Stimulated activated CD8-positive, alpha-beta memory T cell treated with anti-CD3 and anti-CD28 coated beads, Interleukin-2, amount 100 ng/mL, for 48 hours (primary cell): ENCODE measurements at places on chromosomes 1 and 21.

DNA sequence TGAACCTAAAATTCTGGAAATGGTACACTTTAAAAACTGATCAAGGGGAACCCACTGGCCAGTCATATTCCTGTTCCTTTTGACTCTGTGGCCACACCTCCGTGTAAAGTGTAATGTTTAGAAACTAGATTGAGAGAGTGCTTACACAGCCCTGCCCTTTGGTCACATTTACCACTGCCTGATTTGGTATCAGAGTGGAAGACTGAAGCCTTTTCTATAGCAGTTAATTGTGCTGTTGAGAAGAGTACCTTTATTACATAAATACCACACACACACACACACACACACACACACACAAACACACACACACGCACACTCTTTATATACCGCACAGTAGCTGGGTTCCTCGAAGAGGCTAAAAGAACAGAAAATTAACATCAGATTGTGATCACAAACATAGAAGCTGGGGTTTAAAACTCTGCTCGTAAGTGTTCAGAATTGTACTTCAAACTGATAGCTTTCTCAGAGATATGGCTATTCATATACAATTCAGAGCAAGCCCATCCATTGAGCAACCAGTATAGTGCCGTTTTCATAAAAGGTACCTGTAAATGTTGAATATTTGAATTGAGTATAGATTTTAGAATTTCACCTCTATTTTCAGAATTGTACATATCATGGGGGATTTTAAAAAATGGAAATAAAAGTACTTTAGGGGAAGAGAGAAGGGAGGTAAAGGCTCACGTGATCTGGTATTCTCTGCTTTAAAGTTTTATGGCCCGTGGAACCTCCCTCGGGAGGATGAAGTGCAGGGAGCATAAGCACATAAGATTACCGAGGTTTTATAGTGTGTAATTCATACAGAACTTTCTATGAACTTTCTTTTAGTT, 37.5 kb downstream of the CAMTA1 start:
- no peak for DNase-seq

DNA sequence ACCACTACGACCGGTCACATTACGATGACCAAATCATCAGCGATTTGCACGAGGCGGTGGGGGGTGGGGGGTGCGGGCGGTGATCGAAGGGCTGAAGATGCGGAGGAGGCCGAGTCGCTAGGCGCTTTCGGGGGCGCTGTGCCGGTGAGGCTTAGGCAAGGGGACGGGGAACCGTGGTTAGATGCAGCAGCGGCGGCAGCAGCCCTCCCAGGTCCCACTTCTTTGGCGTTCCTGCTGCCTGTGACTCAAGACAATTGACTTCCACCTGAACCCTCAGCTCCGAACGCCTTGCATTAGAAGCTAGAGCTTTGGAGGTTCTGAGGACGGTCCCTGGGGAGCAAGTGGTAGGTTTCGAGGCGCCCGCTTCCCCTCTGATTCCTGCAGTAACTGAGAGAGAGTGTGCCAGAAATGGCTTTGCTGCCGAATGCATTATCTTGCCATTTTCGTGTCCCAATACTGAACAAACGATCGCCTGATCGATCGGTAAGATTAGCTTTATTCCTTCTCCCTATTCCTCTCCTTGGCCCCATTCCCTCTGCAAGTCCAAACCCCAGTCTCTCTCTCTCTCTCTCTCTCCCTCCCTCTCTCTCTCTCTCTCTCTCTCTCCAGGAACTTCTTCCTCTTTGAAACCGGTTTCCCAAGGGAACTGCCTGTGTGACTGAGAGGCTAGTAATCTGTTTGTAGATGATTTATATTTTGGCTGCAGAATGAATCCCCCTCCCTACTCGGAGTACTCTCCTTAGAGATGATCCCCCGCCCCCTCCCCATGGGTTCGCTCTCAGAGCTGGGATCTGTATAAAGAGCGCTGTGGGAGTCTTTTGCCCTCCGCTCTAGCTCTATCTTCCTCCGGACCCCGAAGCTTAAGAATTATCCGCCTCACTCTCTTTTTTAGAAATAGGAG, 735 bp upstream of the BRINP3 start:
- no peak for DNase-seq

- no peak for DNase-seq
Observed at GRCh38 chr1:161266836-161267235, 8.3 kb downstream of the PCP4L1 start.

- no peak for DNase-seq
Observed at GRCh38 chr1:225111000-225111399, 181.5 kb downstream of the DNAH14 start.

DNA sequence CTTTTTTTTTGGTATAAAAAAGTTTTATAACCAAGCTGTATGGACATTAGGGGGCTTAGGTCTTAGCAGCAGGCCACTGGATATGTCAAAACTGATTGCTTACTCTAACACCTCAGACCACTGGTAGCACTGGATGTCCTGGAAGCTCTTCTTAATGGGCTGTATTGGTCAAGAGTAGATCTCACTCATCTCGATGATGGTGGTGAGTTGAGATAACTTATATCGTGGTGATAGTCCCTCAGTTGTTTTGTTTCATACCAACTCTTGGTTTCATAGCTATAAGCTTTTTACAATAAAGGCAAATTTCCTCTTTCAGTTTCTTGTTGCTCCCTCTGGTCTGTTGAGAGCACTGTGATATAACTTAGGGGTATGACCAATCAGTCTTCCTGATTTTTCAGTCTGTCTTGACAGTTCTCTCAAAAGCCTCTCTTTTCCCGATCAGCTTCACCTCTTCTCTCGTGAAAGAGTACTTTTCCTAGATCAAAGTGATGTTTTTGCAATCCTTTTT, 9.7 kb upstream of the AGO1 start:
- no peak for DNase-seq

- no peak for DNase-seq
Observed at GRCh38 chr1:36986241-36986985, 47.9 kb downstream of the GRIK3 start.

- peak; percentile 34 for DNase-seq
Observed at GRCh38 chr1:101198842-101199636, 37.8 kb upstream of the S1PR1 start.

GRCh38 chr1:45929257-45929687, 125.9 kb downstream of the MAST2 start:
- DNase-seq: no peak

GRCh38 chr1:233097546-233097945, 147.1 kb downstream of the NTPCR start:
- DNase-seq: no peak

DNA sequence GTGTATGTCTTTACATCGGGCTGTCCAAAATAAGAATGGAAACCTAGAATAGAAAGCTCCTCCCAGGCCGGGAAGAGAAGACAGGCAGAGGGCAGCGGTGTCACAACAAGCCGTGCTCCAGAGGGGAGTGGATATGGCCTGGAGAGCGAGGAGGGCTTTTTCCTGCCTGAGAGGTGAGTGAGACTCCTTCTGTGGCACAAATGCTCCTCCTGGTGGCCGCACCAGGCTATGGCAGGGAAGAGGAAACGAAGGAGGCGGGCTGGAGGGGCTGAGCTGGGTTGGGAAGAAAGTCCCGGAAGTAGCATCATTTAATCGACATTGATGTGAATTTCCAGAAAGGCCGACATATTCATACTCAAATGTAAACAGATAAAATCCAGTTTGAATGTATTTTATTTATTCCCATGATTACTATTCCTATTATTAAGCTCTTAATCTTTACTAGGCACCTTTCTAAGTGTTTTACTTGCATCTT, 54.7 kb downstream of the MEF2D start:
- DNase-seq: peak; percentile 71

DNA sequence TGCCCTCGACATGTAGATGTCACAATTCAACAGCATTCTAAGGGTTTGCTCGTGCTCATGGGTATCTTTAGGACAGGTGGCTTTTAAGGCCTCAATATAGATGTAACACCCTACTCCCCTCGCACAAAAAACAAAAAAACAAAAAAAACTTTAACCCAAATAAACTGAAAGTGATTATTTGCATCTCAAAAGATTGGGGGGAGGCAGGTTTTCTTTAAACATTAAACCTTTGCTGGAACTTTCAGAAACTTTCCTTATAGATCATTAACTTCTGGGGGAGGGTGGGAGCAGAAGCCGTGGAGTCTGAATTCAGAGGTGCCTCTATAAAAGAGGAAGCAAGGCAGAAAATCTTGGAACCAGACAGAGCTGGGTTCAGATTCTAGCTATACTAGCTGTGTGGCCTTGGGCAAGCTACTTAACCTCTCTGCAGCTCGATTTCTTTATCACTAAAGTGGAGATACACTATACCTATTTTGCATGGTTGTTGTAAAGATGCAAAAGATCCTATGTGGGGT, 3.2 kb upstream of the KIAA1614 start:
- DNase-seq: no peak

DNA sequence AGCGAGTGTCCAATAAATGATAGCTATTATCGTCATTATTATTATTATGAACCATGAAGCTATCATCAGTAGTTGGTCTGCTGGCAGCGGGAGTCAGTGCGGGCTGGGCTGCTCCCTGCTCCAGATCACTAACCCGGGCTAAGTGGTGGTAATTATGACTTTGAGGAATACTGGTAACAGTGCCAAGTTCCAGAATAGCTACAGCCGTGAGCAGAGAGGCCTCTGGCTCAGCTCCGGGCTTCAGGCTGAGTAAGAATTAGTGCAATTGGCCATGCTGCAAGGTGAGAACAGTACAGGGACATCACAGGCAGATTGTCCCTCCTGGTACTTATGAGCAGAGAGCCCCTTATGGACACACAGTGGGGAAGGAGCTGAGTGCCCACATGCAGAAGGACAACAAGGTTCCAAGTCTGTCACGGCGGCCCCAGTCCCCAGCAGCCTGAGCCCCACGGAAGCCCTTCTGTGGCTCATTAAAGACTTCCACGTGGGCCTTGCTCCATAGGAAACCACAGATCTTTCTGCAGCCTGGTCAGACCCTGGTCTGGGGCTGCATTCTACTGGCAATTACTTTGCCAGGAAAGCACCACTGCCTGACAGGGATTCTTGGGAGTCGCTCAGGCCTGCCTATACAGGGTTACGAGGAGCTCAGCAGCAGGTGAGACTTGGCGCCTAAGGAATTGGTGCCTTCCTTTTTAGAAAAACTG, 235.1 kb downstream of the RRAGC start:
- no peak for DNase-seq
